ENCODE measurements at places on chromosomes 1 and 21.

DNA sequence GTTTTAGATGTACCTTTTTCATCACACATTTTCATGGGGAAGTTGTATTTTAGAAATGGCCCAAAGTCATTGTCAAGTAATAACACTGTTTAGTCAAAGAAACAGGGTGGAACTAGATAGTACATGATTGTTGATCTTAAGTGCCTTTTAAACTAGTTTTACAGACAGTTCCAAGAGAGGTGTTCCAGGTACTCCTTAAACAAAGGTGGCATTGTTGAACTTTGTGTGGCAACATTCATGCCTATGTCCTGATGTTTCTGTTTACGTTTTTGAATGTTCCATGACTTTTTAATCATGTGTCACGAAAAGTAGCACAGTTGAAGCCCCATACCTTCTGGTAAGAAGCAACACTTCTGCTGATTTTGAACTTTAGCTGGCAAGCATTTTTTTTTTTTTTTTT lies 9.1 kb upstream of the SH3D21 start:
- no peak for DNase-seq

GRCh38 chr1:116921301-116921885 lies 11.7 kb downstream of the PTGFRN start:
- DNase-seq = no peak

- DNase-seq = no peak
Observed at GRCh38 chr1:14627608-14628489, 29.4 kb downstream of the KAZN start.

DNA sequence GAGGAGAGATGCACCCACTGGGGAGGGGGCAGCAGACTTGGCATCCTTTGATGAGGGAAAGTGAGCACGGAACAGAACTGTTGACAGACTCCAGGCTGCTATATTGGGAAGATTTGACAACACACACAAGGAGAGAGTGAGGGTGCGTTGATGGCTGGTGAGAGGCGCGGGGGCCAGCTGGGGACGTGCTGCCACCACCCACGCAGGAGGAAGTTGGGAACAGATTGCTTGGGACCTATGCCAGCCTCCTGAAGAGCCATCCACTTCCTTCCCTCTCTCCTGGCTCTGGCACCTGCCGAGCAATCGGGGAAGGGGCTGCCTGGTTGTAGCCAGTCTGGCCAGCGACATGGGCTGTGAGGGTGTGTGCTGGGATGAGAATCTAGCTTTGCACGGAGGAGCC lies 223.7 kb upstream of the CSF3R start:
- no peak for DNase-seq

- no peak for DNase-seq
Observed at GRCh38 chr21:18743531-18743930, 339.9 kb upstream of the TMPRSS15 start.
